ENCODE measurements at places on chromosomes 2 and 18.

DNA sequence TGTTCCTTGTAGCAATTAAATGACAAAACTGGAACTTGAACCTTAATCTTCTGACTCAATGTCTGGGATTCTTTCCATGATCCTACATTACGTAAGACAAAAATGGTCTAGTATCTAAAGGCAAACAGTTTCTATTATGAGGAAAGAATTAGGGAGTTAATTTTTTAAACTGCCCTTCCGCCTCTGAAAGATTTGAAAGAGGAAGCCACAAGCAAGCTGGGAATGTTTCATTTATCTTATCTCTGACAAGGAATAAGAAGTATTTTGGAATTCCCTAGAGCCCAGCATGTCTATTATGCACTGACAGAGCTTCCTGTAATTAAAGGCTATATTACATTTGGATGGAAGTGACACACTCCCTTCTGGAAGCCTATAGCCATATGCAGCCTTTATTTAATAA lies 558.8 kb upstream of the CDH2 start:
- DNase-seq, result no peak

DNA sequence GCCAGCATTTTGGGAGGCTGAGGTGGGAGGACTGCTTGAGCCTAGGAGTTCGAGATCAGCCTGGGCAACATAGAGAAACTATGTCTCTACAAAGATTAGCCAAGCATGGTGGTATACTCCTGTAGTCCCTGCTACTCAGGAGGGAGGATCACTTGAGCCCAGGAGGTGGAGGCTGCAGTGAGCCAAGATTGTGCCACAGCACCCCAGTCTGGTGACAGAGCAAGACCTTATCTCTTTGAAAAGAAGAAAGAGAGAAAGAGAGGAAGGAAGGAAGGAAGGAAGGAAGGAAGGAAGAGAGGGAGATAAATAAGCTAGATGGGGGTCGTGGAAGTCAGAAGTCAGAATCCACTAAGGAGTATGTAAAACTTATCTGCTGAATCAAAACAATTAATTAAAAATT lies 16.2 kb downstream of the GPR75 start:
- no peak for DNase-seq

GRCh38 chr2:147222506-147222905 lies 622.3 kb upstream of the ACVR2A start:
- no peak for DNase-seq

- DNase-seq, result no peak
Observed at GRCh38 chr18:2891526-2892431, 45.0 kb downstream of the EMILIN2 start.

DNA sequence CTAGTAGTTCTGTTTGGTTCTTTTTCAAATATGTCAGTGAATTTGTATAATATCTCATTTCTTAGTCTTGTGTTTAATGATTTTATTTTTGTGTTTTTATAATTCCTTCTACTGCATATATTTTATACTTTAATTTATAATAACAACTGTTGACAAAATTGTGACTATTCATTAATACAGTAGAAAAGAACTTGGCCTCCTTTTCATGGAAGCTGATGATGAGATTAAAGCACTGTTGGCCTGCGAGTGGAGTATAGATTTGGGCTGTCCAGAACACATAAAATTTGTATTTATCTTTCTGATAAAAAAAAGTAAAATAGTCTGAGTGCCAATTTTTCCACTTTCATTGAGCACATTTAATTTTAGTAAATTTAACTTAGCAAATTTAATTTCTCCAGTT lies 12.1 kb downstream of the CFLAR start:
- no peak for DNase-seq

DNA sequence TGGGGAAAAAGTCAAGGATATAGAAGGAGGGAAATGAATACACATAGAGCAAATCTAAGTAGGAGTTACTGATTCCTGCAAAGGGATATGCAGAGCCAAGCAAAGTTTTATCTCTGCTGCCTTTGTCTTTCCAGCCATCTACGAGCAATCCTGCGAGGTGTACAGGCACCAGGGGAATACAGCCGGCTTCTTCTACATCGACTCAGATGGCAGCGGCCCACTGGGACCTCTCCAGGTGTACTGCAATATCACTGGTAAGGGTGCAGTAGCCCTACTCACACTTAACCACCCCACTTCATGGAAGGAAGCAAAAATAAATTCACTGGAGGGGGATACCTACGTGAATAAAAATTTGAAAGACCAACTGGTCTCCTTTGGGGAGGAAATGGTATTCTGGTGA lies 584.6 kb downstream of the CNTNAP5 start:
- DNase-seq, result no peak

- DNase-seq, result no peak
Observed at GRCh38 chr18:35368595-35368994, 8.5 kb downstream of the ZNF396 start.

- DNase-seq, result no peak
Observed at GRCh38 chr18:58947136-58947732, 82.6 kb downstream of the ZNF532 start.

DNA sequence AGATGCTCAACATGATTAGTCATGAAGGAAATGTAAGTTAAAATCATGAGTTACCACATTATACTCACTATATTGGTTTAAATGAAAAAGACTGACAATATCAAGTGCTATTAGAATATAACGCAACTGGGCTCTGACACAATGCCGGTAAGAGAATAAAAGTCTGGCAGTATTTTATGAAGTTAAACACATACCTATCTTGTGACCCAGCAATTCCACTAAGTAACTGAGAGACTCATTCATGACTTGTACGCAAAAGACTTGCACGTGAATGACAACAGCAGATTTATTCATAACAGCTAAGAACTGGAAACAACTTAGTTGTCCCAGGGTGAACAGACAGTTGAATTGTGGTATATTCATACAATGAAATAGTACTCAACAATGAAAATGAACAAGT lies 342.1 kb downstream of the SLC4A3 start:
- DNase-seq, result no peak

GRCh38 chr18:7520200-7520785 lies 46.8 kb upstream of the PTPRM start:
- DNase-seq, result no peak

- DNase-seq, result no peak
Observed at GRCh38 chr2:165857876-165858275, 63.8 kb upstream of the GALNT3 start.

GRCh38 chr2:68689553-68690537 lies 44.8 kb upstream of the ARHGAP25 start:
- DNase-seq, result no peak

DNA sequence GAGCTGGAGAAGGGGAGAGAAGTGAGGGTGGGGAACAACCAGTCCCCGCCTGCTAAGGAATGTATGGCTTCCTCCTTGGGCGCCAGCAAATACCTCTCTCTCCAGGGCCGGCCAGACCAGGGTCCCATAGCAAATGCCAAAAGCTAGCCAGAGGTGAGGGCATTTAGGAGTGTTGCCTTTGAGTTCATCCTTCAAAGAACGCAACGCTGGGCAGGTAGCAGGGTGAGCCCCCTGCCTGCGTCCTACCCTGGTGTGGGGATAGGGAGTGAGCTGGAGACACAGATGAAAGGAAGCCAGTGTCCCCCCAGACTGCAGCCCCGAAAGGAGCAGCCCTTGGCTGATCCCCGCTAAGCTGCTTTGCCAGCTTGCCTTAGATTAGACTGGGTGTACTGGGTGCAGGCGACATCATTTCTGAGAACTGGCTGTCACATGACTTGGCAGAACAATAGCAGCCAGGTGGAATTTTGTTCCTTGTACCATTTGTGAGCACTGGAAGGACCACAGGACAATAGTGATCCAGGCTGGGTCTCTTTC lies 40.4 kb downstream of the KLHL29 start:
- DNase-seq, result no peak
